ENCODE measurements at places on chromosomes 16 and 17. TPM values are rescaled to one million over a fixed set of nuclear protein-coding genes. Genes with fewer than 3 reads are reported as not detected.

GRCh38 chr17:17108451-17109049, 66.3 kb downstream of the MPRIP start:
- H3K27me3 ChIP-seq: no peaks in the 10 kb centered on the region
- peaks cover 49% of the 10 kb centered on the region for H3K4me1 ChIP-seq
- DNase-seq: no peak
- H3K4me3 ChIP-seq: no peak overlapping the region
- peak overlapping the region; percentile 81 for H3K27ac ChIP-seq
- peaks cover 8% of the 10 kb centered on the region for H3K36me3 ChIP-seq

DNA sequence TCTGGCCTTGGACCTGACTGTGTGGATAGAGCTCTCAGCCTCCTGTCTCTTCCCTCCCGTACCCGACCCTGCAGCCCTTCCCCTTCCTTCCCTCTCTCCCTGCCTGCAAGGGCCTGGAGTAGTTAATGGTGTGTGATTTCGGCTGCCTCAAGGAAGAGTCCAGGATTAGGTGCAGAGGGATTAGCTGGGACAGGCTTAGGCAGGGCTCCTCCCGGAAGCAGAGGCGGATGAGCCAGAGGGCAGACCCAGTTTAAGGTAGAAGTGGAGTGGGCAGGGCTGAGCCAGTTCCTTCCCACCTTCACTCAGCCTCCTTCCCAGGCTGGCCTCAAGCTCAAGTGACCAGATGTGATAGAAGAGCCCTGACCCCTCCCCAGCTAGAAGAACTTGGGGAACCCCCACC, 16.8 kb downstream of the GUCY2D start:
- no peak overlapping the region for H3K27ac ChIP-seq
- H3K27me3 ChIP-seq: peaks cover 8% of the 10 kb centered on the region
- H3K36me3 ChIP-seq: no peaks in the 10 kb centered on the region
- H3K4me1 ChIP-seq: peaks cover 20% of the 10 kb centered on the region
- no peak overlapping the region for H3K4me3 ChIP-seq

DNA sequence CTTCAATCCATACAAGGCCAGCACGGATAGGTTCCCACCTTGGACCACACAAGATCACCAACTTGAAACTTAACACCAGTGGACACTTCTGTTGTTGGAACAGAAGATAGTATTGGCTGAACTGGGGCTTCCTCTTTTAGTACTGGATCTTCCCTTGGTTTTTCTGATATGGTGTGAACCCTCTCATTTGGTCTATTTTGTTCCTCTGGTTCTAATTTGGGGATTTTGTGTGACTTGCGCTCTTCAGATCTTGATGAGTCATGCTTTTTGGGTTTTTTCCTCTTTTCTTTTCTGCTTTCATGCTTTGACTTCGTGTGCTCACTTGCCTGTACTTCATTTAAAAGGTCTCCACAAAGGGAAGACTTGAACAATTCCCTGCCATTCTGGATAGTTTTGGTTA, 39.0 kb downstream of the SOST start:
- DNase-seq: no peak
- H3K27ac ChIP-seq: no peak overlapping the region
- H3K4me1 ChIP-seq: peaks cover 37% of the 10 kb centered on the region
- H3K27me3 ChIP-seq: no peaks in the 10 kb centered on the region
- H3K36me3 ChIP-seq: no peaks in the 10 kb centered on the region

DNA sequence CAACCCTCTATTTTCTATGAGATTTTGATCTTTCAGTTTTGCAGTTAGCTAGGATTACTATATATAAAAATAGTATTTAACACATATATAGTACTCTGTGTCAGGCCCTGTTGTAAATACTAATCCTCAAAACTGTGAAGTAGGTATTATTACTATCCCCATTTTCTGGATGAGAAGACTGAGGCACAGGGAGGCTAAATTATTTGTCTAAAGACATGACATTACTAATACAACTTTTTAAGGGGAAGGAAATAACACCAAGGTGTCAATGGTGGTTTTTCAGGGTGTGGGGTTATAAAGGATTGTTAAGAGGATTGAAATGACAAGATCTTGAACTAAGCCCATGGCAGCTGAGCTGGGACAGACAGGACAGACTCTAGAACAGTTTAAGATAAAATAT, 4.1 kb upstream of the WSB1 start:
- peaks cover 7% of the 10 kb centered on the region for H3K4me1 ChIP-seq
- H3K4me3 ChIP-seq: no peak overlapping the region
- peaks cover 8% of the 10 kb centered on the region for H3K27me3 ChIP-seq
- no peaks in the 10 kb centered on the region for H3K36me3 ChIP-seq

GRCh38 chr17:27207073-27207513, 86.8 kb upstream of the WSB1 start:
- no peak overlapping the region for H3K27ac ChIP-seq
- peaks cover 11% of the 10 kb centered on the region for H3K4me1 ChIP-seq
- H3K4me3 ChIP-seq: no peak overlapping the region
- no peaks in the 10 kb centered on the region for H3K36me3 ChIP-seq
- no peak for DNase-seq

Gene SPATA2L
- total RNA-seq: 9.5 TPM

Gene SCGB1C2
- total RNA-seq: not detected
